Right forelimb (tissue), 1 donor: ENCODE measurements at places on chromosomes 13 and 19.

- DNase-seq, result no peak
These were observed 725.6 kb upstream of the SLITRK5 start for GRCh38 chr13:86945584-86945983.

DNA sequence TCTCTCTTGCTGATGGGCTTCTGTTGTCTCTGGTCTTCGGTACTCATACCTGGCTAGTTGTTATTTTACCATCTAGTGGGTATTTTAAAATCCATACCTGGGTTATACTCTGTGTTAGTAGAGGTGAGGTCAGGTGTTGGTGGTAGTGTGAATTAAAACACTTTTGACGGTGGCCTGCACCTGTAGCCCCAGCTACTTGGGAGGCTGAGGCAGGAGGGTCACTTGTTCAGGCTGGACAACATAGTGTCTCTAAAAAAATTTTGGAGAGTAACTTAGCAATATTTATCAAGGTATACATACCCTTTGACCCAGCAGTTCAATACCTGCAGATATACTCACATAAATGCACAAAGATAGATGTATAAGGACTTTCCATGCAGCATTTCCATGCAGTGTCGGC, 55.4 kb downstream of the GSX1 start:
- no peak for DNase-seq

DNA sequence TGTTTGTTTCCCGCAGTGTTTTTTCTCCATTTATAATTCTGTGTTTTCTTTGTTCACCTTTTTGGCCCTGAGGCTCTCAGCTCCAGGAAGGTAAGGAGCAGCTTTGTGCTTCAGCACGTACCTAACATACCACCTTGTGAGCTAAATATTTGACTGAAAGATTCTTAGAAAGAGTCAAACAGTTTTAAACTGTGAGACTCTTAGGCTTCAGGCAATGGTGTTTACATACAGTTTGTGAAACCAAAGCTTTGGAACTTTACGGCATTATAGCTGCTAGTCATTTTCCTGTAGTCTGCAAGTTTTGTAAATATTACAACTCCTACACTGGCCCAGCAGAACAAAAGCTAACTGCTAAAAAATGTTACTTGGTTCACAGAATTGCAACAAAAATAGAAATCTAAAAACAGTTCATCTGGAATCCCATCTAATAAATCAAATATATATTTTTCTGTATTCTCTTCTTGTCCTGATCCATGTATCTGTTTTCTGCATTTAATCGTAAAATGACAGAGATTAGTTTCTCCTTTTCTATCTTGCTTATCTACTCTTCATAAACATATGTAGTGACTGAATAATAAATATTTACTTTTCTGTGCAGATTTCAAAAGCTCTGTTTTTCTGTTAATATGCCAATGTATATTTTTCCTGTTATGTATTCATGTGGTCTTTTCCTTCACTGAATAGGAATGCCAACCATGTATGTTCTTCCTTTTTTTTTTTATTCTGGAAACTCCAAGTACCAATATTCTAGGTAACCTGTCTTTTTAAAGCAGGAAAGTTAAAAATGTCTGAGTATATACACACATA, 38.8 kb upstream of the GPI start:
- no peak for DNase-seq

DNA sequence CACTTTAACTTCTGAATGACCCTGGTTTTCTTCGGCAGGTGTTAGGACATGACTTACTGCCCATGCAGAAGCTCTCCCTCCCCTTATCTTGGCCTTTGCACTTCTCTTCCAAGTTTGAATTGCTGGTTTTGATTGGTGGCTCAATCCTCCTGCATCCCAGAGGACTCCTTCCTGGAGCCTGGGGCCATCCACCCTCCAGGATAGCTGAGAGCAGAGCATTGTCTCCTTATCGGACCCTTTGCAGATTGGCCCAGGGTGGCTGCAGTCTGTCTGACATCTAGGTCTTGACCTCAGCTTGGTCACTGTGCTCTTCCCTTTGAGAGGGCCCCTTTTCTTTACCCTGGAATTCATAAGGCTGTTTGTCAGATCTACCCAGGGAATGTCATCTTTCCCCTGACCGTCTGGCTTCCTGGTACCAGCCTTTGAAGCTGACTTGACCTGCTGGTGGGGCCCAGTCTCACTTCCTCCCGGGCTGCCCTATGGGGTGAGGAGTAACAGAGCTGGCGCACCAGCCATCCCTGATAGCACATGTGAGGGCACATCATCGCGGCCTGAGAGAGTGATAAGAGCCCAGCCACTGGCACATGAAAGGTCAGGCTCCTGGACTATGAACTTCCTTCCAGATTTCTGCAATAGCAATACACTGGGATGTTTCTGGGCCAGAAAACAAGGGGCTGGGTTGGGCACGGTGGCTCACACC, 172.9 kb upstream of the UBL3 start:
- DNase-seq, result no peak

DNA sequence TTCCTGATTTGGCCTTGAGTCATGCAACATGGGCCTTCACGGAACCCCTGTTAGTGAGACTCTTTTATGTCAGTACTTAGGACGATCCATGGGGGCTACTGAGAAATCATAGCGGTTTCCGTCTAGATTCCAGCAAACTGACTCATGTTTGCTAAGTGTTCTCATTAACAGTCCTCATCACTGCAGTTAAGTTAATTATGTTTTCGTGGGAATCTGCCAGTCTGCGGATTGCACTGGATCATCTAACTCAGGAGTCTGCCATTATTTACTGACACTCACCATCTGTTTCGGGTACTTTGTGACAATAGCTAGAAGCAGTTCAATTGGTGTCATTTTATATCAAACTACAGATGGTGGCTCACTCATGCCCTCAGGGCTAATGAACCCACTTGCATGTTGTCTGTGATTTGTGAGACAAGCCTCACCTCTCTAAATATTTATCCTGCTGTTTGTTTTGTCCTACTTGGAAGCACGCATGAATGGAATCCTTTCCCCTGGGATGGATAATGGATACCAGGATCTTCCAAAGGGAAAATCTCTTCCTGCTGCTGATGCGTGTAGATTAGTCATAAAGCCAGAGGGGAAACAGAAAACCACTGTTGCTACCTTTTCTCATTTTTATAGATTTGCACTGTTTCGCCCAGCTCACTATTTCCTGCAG, 61.8 kb downstream of the RAB20 start:
- DNase-seq, result no peak
